ENCODE measurements at places on chromosomes 16 and 17.

GRCh38 chr16:35398180-35398579 lies 1938.8 kb downstream of the TP53TG3F start:
- no peak for DNase-seq

DNA sequence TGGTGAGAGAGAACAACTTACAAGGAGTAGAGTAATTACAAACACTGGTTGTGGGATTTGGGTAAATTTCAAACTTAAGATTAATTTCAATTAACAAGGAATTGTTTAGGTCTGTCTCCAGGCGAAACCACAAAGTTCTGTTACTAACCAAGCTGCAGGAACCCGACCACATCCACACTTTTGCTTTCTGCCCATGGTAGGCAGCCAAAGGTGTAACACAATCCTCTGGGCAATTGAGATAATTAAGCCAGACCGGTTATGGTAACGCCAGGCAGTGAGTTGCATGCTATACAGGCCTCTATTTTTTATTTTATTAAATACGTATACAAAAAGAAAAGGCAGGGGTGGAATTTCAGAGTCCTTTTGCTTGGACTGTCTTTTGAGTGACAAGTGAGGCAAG lies 12.0 kb downstream of the KCNJ2 start:
- no peak for DNase-seq

- no peak for DNase-seq
These were observed 26.6 kb downstream of the MRC2 start for GRCh38 chr17:62653826-62654761.

GRCh38 chr17:39919087-39919683 lies 750 bp upstream of the GSDMB start:
- DNase-seq = no peak

DNA sequence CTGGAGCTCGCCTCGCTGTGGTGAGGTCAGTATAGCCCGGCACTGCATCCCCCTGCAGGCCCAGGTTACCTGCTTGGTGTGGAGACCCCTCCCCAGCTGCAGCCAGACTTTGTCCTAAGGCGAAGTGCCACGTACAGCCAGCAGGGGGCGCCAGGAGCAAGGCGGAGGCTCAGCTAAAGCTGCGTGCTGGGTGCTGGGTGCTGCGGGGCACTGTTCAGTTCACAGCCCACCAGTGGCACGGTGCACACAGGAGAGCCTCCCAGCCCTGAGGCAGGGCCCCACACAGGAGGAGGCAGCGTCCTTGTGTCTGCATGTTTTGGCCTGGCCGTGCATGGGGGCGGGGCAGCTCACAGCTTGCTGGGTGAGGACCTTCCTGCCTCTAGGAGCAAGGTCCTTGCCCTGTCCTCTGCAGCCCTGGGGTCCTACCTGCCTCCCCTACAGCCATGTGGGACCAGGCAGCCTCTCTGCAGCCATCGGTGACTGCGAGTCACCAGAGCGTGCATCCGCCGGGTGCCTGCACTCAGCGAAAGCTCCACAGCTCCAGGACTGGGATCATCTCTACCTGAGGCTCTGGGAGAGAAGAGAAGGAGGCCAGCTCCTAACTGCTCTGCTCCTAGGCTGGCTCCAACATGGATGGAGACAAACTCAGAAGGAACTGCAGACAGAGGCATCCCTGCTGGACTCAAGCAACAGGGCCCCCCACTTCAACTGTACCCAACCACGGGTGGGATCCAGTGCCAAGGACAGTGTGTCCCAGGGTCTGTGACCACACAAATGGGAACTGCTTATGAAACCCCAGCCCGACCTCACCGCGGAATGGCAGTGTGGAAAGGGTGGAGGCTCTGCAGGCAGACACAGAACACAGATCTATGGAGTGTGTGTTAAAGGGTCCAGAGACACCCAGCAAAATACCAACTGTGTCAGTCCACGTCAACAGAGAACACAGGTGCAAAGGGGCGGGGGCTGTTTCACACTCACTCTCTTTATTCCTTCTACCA lies 19.0 kb downstream of the SLC7A5 start:
- DNase-seq = peak; percentile 72

- no peak for DNase-seq
These were observed 809 bp downstream of the PIRT start for GRCh38 chr17:10836966-10837590.

GRCh38 chr17:72683506-72684404 lies 408.7 kb downstream of the SLC39A11 start:
- DNase-seq = no peak

GRCh38 chr17:32355649-32356377 lies 5.9 kb downstream of the ZNF207 start:
- DNase-seq = no peak

GRCh38 chr16:72480911-72481310 lies 309.0 kb upstream of the PMFBP1 start:
- no peak for DNase-seq

- DNase-seq = peak; percentile 86
These were observed at the start of gene AXIN2 for GRCh38 chr17:65561452-65562205. Gene AXIN2, minus strand, starts transcription at chr17:65561648. Its CDS starts 3,028 bp downstream, at chr17:65558620.

- DNase-seq = no peak
These were observed 40.6 kb downstream of the PRMT7 start for GRCh38 chr16:68351463-68351862.

- DNase-seq = no peak
These were observed 489.0 kb downstream of the NPIPA7 start for GRCh38 chr16:16867973-16868372.

- no peak for DNase-seq
These were observed 16.3 kb downstream of the SCN4A start for GRCh38 chr17:63956296-63956920.

DNA sequence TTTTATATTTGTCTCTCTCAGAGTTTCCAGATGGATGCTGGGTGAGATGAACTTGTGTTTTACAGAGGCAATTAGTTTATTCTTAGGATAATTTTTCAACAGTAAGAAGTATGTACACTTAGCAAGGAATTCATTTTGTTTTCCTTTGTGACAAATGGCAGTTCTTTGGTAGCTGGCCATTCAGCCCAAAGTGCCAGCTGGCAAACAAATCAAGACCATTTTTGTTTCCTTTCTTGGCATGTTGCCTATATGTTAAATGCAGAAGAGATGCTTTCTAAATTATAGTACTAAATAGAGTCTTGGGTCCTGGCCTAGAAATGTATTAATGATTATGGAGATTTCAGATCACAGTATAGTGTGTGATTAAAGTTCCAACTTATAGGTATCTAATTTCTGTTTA lies 337.1 kb downstream of the CNTNAP4 start:
- no peak for DNase-seq

- no peak for DNase-seq
These were observed 50.8 kb upstream of the MAF start for GRCh38 chr16:79651363-79651762.

GRCh38 chr16:7380911-7381310 lies 48.3 kb downstream of the RBFOX1 start:
- no peak for DNase-seq

GRCh38 chr17:29570521-29570920 lies 2.0 kb downstream of the TP53I13 start:
- no peak for DNase-seq

- peak; percentile 91 for DNase-seq
These were observed 18.2 kb downstream of the GNGT2 start for GRCh38 chr17:49191917-49192741.

DNA sequence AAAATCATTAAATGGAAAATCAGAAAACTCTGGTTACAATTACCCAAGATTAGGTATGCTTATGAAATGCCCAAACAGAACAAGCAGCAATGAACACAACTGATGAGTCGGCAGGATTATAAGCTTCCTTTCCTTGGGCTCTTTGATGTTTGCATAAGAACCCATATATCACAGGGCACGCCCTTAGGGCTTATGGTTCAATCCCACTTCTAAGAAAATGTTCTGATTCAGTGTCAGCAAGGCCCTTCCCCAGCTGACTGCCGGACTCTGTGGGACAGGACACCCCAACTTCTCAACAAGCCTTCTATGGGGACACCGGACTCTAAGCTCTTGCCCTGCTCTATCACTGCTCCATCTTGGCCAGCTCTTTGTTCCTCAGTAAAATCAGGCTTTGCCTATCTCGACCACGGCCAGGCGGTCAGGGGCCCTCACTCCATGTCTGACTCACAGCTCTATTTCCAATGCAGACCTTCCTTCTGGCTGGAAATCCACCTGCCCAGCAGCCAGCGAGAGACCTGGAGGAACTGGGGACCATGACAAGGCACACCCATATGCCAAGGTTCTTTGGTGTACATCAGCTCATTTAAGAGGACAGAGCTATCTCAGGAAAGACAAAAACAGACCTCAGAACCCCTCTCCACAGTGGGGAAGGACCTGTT lies 26.8 kb downstream of the LITAFD start:
- no peak for DNase-seq

GRCh38 chr16:77238593-77238992 lies 39.4 kb downstream of the SYCE1L start:
- DNase-seq = no peak

DNA sequence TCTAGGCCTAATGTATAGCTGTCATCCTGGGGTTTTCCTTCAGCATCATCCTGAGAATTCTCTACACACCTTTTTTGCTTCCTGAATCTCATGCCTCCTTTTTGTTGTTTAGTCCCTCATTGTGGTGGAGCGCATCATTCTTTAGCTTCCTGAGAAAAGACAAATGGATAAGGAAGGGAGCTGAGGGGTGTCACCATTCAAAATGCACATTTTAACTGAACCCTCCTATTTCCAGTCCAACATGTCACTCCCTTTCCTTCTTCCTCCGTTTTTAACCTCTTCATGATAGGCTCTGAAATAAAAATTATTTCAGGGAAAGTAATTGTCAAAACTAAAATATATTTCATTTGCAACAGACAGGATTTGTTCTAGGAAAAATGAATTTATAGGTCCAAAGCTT lies 39.7 kb upstream of the GNAO1 start:
- no peak for DNase-seq

DNA sequence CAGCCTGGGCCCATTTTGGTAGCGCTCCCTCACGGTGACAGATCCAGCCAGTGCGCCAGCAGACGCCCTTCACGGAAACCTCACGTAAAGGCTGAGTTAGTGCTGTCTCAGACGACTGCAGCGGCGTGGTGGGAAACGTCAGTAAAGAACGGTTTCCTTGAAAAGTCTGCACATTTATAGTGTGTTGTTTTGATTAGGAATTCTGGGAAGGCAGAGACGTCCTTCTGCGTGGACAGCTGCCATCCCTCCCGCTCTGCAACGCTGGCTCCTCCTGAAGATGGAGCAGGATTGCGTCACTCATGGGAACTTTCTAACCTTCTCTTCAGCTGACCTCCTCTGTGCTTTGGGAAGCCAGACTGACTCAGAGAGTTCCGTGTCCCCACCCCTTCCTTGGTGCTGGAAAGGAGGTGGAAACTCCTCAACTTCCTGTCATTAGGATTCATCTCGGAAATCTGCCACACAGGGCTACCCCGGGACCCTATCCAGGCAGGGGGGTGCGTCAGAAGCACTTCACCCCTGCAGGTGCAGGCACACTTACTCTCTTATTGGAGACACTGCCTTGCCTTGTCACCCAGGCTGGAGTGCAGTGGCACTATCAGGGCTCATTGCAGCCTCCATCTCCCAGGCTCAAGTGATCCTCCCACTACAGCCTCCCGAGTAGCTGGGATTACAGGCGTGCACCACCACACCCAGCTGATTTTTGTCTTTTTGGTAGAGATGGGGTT lies 24.3 kb upstream of the CRISPLD2 start:
- no peak for DNase-seq

DNA sequence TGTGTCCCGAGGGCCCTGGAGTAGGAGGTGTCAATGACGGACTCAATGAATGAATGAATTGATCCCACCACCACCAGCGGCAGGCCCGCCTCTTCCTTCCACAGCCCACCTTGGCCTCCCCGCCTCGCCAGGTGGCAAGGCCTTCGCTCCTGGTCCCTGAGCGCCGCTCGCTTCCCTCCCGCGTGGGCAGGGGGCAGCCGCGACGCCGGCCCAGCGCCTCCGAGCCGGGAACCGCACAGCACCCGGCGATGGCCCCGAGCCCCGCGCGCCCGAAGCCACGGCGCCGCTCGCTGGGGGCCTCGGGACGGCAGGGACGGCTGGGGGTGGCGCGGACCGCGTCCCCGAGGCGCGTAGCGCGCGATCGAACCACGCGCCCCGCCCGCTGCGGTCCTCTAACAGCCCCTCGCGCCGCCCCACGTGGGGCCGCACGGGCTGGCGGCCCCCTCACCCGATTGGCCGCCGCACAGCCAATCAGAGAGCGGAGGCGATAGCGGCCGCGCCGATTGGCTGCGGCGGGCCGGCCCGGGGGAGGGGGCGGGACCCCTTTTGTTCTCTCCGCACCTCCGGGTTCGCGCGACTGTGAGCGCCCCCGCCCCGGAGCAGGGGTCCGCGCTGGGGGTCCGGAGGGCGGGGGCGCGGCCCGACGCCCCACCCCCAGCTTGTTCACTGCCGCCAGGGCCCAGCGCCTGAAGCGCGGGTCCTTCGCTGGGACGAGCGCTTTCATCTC lies 31.4 kb downstream of the ACTG1 start:
- peak; percentile 57 for DNase-seq

- no peak for DNase-seq
These were observed 9.5 kb upstream of the MRC2 start for GRCh38 chr17:62617894-62618472.

DNA sequence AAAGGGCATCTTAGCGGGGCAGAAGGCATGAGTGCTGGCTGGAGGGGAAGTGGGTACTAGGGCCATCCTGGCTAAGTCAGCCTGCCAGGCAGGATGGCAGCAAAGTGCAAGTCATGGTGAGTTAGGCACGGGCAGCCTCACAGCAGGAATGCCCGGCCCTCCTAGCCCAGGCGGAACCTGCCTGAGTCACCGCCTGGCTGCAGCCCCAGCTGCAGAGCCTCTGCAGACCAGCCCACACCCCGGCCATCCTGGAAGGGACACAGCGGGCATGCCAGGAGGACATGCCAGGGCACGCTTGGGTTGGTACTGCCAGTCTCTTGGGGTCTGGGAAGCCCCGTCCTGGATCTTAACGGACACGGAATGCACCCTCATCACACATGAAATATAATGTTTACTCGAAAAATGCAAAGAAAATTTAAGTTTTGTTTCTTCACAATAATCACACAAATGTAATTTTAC lies 5.0 kb upstream of the ALDH3A1 start:
- DNase-seq = no peak

DNA sequence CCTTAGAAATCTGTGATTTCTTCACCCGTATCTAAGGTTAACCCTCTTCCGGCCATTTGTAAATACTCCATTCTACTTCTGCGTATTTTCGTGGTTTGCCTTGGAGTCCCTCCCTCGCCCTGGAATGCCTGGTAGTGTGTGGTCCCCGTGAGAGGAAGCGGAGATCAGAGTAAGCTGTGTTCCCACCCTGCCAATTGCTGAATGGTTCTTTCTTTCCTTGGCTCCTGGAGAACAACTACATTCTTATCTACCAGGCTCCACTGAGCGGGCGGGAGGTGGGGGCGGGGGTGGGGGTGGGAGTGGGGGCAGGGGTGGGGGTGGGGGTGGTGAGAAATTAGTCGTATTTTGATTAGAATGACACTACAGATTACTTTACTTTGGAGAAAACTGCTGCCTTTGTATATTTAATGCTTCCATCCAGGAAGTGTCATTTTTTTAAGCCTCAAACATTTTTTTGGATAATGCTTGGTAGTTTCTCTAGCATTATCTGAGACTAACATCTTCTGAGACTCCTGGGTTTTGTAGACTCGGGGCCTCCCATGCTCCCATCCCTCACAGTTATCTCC lies 20.9 kb upstream of the FASN start:
- DNase-seq = no peak

GRCh38 chr16:64900019-64900418 lies 221.8 kb downstream of the CDH11 start:
- DNase-seq = no peak
